Fibroblast of skin of back (primary cell): ENCODE measurements at places on chromosomes 2 and 18.
A peak's percentile ranks its signal among the peaks of the same experiment; 100 is the strongest.

DNA sequence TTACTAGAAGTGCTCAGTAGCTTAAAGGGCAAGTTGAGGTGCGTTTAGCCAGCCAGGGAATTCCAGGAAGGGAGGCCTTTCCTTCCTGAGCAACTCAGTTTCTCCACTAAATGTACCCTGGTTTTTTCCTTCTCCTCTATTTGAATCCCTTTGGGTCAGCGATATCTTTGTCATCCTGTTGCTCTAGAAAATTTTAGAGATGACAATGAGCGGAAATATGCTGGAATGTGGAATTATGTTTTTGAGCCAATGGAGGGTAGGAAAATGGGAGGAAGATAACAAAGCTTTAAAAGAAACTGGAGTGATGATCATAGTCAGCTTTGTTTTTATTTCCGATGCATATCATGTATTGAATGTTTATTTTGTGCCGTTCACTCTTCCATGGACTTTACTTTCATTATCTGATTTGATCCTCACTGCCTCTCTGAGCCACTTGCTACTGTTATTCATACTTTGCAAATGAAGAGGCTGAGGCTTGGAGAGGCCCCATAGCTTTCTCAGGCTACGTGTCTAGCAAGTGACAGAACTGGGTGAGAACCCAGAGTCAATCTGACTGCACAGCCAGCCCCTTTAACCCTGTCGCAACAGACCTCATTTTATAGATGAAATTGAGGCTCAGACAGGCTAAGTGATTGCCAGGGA is 67.3 kb downstream of the NTSR2 start:
- DNase-seq: peak; percentile 61

GRCh38 chr2:230793572-230794359 is 71.0 kb upstream of the ITM2C start:
- peak; percentile 99 for DNase-seq

- no peak for DNase-seq
Observed at GRCh38 chr2:225272173-225272572, 127.3 kb upstream of the NYAP2 start.

GRCh38 chr2:209614690-209615369 is 156.8 kb upstream of the UNC80 start:
- DNase-seq: peak; percentile 9

GRCh38 chr2:98757904-98758421 is 27.0 kb upstream of the MGAT4A start:
- DNase-seq: peak; percentile 55

- no peak for DNase-seq
Observed at GRCh38 chr18:72965616-72966015, 97.8 kb upstream of the NETO1 start.

DNA sequence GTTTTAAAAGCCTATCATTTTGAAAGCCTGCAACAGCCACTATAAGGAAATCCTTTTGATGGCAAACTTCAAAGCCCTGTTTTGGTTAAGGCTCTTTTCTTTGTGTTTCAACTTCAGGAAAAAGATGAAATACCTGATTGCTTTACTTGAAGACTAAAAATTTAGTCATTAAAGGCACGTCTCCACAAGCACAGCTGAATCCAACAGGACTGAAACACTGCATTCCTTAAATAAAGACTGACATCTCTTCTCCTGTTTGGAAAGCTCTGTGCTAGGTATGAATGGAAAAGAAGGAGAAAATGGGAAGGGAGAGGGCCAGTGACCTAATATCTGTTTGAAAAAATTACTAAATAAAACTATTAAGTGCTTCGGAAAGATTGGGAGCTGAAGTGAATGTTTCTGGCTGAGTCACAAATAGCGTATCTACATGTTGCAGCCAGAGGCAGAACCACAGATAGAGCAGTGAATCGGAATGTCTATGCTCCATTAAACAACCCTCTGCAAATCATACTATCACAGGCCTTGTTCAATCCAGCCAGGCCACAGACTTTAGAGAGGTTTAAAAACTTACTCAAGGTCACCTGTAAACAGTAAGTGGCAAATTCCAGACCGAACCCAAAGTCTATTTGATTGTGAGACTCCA is 21.1 kb upstream of the RALBP1 start:
- DNase-seq: no peak

- DNase-seq: no peak
Observed at GRCh38 chr2:238247002-238247822, 7.4 kb upstream of the HES6 start.

GRCh38 chr2:16035747-16036745 is 95.7 kb downstream of the MYCN start:
- DNase-seq: no peak

DNA sequence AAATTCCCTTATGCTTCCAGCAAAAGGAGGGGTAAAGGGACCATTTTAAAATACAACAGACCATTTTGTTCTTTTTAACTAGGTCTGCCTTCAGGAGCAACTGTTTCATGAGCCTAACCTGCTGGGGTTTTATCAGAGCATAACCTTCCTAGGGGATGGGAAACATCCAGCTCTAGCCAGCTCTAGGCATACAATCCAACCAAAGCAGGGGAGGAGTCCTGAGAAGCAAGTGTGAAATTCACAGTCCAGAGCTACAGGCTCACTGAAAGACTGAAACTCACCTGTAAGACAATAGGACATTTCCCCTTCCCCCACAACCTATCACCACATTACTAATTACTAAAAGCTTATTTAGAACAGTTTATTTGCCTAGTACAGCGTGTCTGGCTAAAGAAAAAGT is 1296.6 kb upstream of the DDX18 start:
- DNase-seq: no peak

GRCh38 chr2:1945819-1946218 is 201.5 kb upstream of the PXDN start:
- DNase-seq: no peak
